Daoy (cell line): ENCODE measurements at places on chromosomes 3 and 15. TPM values are rescaled to one million over a fixed set of nuclear protein-coding genes. Genes with fewer than 3 reads are reported as not detected.

GRCh38 chr3:197372047-197372661, 73.7 kb upstream of the DLG1 start:
- DNase-seq, result peak; percentile 75

DNA sequence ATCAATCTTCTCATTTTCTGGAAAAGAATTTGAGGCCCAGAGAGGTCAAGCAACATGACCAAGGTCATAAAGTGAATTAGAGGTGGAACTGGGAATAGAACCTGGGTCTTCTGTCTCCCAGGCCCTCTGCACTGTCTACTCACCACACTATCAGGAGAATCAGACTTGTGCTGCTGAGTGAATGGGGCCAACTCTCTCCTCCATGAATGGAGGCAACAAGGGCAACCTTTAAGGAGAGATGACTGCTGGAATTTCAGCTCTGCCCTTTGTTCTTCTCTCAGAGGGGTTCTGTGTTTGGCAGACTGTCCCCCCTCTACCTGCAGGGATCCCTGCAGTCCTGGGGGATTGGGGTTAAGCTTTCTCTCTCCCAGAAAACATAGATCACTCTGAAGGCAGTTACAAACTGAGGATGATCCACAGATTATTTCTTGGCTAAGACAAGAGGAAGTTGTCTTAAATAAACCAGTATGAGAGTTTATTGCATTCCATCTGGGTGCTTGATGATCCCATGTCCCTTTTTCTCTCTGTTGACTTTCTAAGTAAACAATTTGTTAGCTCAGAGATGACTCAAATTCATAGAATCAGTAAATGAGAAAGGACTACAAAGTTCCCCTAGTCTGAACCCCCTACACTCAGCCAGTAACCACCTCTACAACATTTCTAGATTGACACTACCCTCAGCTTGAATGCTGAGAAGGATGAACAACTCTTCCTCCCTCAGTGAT, 99.0 kb upstream of the LIPC start:
- DNase-seq, result no peak

DNA sequence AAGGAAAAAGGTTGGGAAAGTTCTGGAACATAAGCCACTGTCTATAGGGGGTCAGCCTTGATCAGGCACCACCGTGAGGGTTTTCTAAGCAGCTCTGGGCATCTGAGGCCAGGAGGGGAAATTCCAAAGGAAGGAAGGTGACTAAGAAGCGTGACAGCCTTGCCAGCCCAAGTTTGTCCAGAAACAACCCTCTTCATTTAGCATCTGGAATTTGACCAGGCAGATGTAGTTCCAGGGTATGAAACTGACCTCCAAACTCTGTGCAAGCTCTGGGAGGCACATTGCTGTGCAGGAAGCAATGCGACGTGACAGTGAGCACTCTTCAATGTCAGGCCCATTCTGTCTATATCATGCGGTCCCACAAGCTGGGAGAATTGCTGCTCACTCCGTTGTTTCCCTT, 85.4 kb upstream of the TPM1 start:
- DNase-seq, result peak; percentile 83

DNA sequence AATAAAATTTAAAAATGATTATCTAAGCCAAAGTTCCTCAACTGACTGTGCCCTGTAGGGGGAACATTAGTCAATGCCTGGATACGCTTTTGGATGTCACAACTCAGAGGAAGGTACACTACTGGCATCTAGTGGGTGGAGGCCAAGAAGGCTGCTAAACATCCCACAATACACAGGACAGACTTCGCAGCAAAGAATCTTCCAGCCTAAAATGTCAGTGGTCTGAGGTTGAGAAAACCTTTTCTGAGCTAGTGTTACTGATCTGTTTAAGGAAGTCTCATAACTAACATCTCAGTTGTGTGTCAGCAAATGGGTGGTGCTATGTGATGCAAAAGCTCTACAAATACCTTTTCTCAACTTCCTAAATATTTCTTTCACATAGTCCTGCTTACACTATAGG, 20.9 kb upstream of the LDHAL6B start:
- no peak for DNase-seq

DNA sequence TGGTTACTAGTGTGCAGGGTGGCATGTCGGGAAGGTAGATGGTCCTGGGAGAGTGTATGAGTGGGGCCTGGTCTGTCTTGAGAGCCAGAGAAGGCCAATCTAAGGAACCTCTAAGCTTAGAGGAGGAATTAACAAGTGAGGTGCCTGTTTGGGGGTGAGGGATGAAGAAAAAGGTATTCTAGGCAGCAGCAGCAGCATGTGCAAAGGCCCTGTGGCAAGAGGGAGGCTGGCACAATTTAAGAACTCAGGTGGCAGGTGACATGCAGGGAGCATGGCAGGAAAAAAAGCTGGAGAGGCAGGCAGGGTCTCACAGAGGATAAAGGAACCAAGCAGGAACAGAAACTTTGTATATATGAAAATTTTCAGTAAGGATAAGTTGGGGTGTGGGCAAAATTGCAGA, 51.2 kb downstream of the SPSB4 start:
- DNase-seq, result no peak

GRCh38 chr15:58109419-58109818, 28.8 kb upstream of the AQP9 start:
- DNase-seq, result no peak

GRCh38 chr3:189490337-189490736, 140.9 kb upstream of the TP63 start:
- no peak for DNase-seq

DNA sequence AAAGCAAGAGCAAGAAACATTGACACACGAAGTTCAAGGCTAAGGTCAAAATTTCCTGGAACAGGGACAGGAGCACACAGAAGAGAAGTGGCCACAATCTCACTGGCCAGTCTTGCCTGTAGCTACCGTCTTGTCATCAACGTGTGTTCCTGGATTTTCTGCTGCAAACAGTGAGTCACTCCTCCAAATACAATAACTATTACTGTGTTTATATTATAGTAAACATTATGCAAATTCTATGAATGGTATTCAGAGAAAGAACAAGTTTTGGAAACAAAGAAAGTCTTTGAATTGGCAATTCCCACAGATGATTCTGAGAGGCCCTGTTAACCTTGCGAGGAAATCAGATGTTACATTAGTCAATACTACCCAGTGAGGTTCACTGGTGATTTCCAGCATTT, 220.5 kb downstream of the FAM43A start:
- DNase-seq, result no peak

DNA sequence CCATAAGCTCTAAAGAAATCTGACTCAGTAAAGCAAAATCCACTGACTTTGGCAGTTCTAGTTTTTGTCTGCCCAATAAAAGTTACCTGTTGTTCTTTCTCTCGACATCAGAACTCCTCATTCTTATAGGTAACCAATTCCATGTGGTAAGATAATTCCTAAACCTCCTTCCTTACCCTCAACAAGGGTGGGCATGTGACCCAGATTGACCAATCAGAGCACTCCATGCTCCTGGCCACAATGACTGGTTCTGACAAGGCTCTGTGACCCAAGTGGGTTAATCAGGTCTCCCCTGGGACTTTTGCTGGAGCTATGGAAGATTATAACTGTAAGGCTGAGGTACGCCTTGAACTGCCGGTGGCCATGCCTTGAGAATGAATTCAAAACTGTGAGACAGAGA, 31.7 kb downstream of the LINS1 start:
- DNase-seq, result peak; percentile 7

DNA sequence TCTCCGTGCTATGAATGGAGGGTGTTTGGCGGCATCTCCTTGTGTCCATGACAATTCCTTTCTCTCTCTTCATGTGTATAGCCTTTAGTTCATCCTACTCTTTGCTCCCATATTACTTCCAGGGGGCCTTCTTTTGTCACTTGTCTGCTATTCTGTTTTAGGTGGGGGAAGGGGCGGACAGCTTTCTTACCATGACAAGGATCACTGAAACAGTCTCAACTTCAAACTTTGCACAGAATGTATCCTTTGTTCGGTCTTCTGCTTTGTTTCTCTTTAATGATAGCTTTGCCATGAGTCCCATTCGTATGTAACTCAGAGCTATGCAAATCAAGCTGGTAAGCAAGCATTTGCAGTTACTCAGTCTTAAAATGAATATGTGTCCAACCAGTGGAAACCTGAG, 294.2 kb downstream of the TIGIT start:
- DNase-seq, result no peak

- peak; percentile 67 for DNase-seq
These were observed 27.3 kb upstream of the NMB start for GRCh38 chr15:84685304-84685703.

GRCh38 chr3:71309342-71309741, 274.2 kb downstream of the FOXP1 start:
- DNase-seq, result no peak

GRCh38 chr3:188899881-188900280, 271.9 kb upstream of the TPRG1 start:
- DNase-seq, result peak; percentile 13

DNA sequence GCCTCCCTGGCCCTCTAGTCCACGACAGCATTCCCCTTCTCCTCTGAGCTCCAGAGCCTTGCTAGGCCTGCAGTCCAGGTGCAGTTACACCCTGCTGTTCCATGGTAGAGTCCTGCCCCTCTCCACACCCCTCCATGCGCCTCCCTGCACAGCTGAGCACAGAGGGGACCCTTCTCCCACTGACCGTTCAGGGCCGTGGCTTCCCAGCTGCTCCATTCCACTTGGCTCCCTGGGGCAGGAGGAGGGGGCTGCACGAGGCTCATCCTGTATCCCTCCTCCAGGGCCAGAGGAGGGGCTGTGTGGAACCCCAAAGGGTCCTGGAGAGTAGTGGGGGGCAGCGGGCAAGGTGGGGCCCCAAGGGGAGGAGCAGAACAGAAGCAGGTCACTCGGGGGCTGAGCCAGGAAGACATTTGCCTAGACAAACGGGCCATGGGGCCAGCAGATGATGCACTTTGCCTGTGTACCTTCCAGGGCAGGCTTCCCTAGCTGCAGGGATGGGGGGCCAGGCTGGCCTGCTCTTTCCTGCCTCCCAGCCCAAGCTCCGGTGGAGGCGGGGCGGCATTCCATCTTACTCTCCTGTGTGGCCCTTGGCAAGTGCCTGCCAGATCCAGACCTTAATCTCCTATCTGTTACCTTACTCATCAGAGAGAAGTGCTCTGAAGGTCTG, 20.7 kb upstream of the GOLGA6C start:
- DNase-seq, result no peak

- DNase-seq, result peak; percentile 66
These were observed 60.0 kb downstream of the RPL22L1 start for GRCh38 chr3:170809975-170810357.

- DNase-seq, result no peak
These were observed 84.6 kb downstream of the ITPR1 start for GRCh38 chr3:4577721-4578120.

- no peak for DNase-seq
These were observed 52.7 kb downstream of the MB21D2 start for GRCh38 chr3:192864941-192865340.

- DNase-seq, result no peak
These were observed 79.5 kb downstream of the SEMA6D start for GRCh38 chr15:47796830-47797229.

DNA sequence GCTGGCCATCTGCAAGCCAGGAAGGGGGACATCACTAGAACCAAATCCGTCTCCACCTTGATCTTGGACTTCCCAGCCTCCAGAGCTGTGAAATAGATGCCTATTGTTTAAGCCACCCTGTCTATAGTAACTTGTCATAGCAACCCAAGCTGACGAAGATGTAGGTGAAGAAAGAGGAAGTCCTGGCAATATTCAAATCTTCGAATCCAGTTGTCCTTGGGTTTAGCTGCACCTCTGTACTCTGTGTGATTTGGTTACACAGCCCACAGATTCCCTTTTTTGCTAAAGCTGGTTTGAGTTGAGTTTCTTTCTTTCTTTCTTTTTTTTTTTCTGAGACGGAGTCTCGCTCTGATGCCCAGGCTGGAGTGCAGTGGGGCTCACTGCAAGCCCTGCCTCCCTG, 68.0 kb upstream of the XCR1 start:
- DNase-seq, result no peak

- no peak for DNase-seq
These were observed 79.2 kb downstream of the FOXB1 start for GRCh38 chr15:60083318-60083717.

- no peak for DNase-seq
These were observed 13.0 kb downstream of the PLD1 start for GRCh38 chr3:171797265-171797679.

DNA sequence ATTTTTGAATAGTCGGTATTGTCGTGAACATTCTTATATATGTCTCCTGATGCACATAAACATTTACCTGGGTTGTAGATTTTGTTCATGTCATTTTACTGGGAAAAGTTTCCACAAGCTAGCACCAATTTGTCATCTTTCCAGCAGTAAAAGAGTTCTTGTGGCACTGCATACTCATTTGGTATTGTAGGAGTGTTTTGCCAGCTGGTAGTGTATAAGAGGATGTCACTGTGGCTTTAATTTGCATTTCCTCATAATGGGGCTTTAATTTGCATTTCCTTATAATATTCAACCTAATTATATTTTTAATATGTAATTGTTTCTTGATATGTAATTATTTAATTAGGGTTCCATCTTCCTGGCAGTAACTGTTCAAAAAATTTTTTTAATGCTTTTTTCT, 21.2 kb upstream of the TNFSF10 start:
- no peak for DNase-seq

DNA sequence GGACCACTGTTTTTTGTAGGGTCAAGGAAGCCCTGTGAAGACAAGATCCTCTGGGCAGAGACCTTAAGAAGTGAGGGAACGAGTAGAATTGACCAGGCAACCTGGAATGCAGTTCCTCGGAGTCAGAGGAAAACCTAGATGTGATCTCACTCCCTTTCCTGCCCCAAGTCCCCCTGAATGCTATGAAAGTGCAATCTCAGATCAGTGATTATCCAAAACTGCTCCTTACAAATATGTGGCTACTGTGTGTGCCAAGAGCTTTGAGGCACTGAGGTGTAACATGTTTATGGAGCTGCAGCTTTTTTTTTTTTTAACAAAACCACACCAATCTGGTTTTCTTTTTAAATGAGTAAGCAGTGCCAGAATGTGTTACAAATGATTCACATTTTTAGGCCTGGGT, 35.8 kb downstream of the THSD4 start:
- DNase-seq, result peak; percentile 66

- DNase-seq, result no peak
These were observed 23.5 kb downstream of the MITF start for GRCh38 chr3:69762768-69763229.

DNA sequence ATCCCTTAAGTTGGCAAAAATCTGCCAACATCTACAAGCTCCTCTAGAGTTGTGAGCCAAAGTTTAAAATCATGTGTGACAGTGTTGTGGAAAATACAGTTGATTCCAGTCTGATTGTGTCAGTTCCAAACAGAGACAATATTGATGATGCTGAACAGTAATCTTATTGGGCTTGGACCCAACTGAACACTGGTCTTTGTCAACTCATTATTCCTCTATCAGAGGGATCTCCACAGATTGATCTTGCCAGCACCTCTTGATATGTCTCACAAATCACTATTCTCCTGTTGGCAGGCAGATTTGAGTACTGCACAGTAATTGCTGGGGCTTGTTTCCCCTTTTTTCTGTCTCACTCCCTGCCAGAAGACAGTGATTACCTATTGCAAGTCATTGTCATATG, 326.6 kb upstream of the DPH6 start:
- no peak for DNase-seq

The SPINT1 gene
- total RNA-seq, result 2.6 and 3.8 TPM in 2 replicates

The MEF2A gene
- total RNA-seq, result 24.2 and 32.1 TPM in 2 replicates

The TUBGCP4 gene
- 12.7 and 13.2 TPM in 2 replicates for total RNA-seq

The VEPH1 gene
- total RNA-seq, result 74.1 and 87.1 TPM in 2 replicates

The DET1 gene
- total RNA-seq, result 2.1 and 3.2 TPM in 2 replicates

The IL20RB gene
- total RNA-seq, result 1.3 and 1.5 TPM in 2 replicates

The TF gene
- total RNA-seq, result not detected in 2 replicates

The NXPE3 gene
- total RNA-seq, result 5.0 and 8.0 TPM in 2 replicates

The SH3GL3 gene
- 0.21 and 1.4 TPM in 2 replicates for total RNA-seq

The CCR4 gene
- not detected in 2 replicates for total RNA-seq

The SEMA5B gene
- total RNA-seq, result not detected in 2 replicates
